Spleen (tissue), 13 donors: ENCODE measurements at places on chromosomes 12 and 14. TPM values are rescaled to one million over a fixed set of nuclear protein-coding genes. Genes with fewer than 3 reads are reported as not detected.

OVCH1 gene
- 3.2 TPM for total RNA-seq

CIROP gene
- not detected for total RNA-seq

KERA gene
- not detected for total RNA-seq

INSM2 gene
- total RNA-seq, result not detected

FOXA1 gene
- not detected for total RNA-seq

RFX4 gene
- not detected for total RNA-seq

PRH1 gene
- 63.1 TPM for total RNA-seq

BCDIN3D gene
- 4.8 TPM for total RNA-seq

LHX5 gene
- total RNA-seq, result not detected

CCDC38 gene
- not detected for total RNA-seq

RNASE7 gene
- total RNA-seq, result not detected

SMCO2 gene
- not detected for total RNA-seq

EML5 gene
- total RNA-seq, result 2.4 TPM

MUCL1 gene
- total RNA-seq, result not detected

CSAD gene
- 73.0 TPM for total RNA-seq
